GM18507 (cell line): ENCODE measurements at places on chromosomes 3 and 15.

GRCh38 chr3:138220242-138220641, 33.1 kb downstream of the ARMC8 start:
- no peak for DNase-seq

GRCh38 chr3:55245351-55245750, 241.8 kb downstream of the WNT5A start:
- DNase-seq, result no peak

DNA sequence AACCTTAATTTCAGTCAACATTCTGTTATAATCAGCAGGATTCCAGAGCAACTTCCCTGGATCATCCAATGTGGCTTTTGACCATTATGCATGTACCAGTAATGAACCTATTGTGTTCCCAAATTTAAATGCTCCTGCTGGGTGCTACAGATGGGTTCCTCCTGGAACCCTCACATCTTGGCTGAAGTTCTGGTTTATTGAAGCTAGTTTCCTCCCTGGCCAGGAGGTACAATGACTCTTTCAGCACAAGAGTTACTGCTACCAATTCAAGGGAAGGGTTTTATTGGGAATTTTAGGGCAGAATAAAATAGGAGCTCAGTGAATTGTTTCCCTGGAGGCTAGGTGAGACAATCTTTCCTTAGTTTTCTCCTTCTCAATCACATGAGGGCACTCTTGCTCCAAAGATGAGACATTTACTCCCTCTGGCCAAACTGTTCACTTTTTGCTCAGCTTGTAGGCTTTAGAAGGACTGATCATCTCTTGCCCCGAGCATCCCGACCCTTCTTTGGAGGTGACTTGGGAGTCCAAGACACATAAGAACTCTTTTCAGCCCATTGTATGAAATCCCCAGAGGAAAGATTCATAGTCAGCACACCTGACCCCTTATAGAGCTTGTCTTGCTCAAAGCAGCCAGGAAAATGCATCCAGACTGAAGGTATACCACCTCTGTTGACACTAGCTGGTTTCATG, 8.8 kb upstream of the NPHP3 start:
- DNase-seq, result no peak

DNA sequence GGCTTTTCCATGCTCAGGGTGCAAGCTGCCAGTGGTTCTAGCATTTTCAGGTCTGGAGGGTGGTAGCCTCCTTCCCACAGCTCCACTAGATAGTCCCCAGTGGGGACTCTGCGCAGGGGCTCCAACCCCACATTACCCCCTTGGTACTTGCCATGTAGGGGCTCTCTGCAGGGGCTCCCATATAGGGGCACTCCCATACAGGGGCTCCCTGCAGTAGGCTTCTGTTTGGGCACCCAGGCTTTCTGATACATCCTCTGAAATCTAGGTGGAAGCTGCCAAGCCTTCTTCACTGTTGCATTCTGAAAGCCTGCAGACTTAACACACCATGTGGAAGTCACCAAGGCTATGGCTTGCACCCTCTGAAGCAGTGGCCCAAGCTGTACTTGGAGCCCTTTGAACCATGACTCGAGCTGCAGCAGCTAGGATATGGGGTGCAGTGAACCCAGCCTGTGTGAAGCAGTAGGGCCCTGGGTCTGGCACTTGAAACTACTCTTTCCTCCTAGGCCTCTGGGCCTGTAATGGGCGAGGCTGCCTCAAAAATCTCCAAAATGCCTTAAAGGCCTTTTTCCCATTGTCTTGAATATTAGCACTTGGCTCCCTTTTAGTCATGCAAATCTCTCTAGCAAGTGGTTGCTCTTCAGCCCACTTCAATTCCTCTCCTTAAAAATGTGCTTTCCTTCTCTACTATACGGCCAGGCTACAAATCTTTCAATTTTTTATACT, 96.4 kb downstream of the TPRA1 start:
- no peak for DNase-seq

- DNase-seq, result no peak
These were observed 89.0 kb downstream of the DHX36 start for GRCh38 chr3:154235330-154235729.

DNA sequence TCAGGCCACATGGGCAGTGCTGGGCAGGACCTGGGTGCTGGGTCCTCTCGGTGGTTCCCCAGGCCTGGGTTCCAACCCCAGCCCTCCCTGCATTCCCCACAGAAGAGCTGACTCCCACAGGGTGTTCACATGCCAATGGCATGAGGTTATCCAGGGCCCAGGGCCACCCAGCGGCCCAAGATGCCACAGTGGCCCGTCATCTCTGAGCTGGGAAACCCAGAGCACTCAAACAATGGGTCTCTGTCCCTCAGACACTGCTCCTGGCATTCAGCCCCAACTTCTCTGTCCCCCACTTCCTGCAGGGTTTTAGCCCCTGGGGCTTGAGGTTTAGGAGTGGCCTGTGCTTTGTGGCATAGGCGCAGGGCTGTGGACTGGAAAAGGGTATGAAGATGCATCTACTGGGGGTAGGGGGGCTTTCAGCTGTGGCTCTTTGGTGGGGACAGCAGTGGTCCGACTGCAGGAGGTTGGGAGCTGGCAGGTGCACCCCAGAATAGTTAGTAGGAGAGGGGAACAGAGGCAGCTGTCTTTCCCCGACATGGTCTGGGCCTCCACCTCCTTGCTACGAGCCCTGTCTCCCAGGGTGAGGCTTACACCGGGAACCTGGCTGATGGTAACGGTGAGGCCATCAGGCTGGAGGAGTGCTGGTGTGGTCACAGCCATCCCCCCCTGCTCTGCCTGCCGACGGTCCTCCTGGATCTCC, 1.7 kb downstream of the CCDC9B start:
- DNase-seq, result no peak

- DNase-seq, result no peak
These were observed 20.2 kb downstream of the RNF13 start for GRCh38 chr3:149833241-149833640.
